Activated CD4-positive, alpha-beta T cell treated with anti-CD3 and anti-CD28 coated beads, Interleukin-2, amount 50 U/mL, for 16 hours (primary cell): ENCODE measurements at places on chromosomes 2 and 18.

GRCh38 chr2:172643142-172643541, 87.3 kb downstream of the PDK1 start:
- DNase-seq: peak; percentile 8

DNA sequence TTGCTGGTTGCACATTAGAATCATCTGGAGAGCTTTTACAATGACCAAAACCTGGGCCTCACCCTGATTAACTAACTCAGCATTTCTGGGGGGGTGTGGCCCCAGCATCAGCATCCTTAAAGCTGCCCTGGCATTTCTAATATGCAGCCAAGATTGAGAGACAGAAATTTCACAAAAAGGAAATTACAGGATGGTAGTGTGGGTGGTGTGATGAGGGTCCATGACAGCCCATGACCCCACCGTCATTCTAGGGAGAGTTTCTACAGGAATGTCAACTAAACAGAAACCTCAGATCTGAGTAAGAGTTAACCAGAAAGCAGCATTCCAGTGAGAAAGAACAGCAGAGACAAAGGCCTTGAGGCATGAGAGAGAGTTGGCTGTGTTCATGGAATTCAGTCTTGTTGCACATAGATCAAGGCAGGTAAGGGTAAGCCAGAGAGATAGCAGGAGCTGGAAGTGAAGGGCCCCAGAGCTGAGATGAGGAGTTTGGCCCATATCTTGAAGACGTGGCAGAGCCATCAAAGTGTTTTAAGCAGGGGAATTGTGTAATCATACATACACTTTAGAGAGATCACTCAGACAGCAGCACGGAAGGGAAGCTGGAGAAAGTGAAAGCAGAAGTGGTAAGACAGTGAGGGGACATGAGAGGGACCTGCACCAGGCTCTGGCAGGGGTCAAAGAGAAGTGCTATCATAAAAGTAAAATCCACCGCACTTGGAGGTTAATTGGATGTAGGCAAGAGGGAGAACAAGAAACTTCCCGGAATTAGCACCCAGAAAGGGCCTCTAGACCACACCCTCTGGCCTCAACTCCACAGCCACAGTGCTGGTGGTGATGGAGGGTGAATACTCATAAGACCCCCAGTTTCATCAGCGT, 7.8 kb upstream of the TRABD2A start:
- peak; percentile 76 for DNase-seq

DNA sequence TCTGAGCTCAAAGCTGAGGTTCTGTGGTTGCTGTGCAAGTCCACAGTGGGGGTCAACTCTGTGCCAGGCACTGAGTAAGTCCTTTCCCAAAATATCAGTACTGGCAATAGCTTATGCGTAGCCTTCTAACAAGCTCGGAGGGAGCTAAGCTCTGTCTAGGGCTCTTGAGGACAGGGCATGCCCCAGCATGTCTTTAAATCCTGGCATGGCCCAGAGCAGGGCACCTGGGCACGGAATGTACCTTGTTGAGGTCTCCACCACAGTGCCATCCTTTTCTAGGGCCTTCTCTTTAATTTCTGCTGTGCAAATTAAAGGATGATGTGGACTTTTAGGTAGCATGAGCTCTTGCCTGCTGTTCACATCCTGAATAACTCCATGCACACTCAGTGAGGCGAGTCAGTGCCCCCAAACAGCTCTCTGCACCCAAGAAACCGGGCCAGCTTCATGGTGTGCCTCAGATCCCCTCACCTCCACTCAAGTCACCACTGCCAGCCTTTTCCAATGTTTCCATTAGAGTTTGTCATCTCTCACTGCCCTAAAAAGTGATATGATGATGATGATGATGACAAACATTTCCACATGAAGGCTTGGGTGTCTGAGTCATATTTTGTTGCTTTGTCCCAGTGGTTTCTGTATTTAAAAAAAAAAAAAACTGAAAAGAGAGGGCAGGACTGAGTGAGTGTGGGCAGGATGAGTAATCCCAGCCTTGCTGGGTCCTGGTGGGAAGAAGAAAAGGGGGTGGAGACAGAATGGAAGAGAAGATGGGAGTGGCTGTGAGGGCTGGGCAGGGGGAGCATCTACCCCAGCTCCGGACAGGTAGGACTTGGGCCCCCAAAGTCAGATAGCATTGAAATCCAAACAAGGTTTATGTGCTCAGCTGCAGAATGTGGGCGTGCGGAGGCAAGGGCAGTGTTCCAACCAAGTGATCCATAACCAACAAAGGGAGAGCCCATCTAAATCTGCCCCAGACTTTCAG, 78.9 kb downstream of the ZBTB7C start:
- DNase-seq: no peak

- peak; percentile 26 for DNase-seq
These were observed 31.0 kb upstream of the CCDC93 start for GRCh38 chr2:118044854-118045253.

- no peak for DNase-seq
These were observed 359.5 kb downstream of the ZNF521 start for GRCh38 chr18:24992491-24992890.

DNA sequence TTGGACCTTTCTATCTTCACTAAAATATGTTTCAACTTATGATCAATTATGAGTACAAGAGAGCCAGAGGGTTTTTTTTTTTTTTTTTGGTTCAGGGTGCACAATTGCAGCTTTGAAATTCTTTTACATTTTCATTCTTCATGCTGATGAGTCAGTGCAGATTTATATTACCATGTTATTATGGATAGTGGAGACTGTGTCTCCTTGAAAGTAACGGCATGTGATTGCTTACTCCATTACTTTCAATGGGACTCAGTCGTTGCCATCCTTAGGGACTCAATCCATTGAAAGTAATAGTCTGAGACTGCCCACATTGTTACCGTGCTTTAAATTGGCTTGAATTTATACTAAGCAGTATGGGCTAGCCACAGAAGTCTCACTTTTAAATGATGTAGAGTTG, 286.5 kb upstream of the FANCL start:
- DNase-seq: no peak

DNA sequence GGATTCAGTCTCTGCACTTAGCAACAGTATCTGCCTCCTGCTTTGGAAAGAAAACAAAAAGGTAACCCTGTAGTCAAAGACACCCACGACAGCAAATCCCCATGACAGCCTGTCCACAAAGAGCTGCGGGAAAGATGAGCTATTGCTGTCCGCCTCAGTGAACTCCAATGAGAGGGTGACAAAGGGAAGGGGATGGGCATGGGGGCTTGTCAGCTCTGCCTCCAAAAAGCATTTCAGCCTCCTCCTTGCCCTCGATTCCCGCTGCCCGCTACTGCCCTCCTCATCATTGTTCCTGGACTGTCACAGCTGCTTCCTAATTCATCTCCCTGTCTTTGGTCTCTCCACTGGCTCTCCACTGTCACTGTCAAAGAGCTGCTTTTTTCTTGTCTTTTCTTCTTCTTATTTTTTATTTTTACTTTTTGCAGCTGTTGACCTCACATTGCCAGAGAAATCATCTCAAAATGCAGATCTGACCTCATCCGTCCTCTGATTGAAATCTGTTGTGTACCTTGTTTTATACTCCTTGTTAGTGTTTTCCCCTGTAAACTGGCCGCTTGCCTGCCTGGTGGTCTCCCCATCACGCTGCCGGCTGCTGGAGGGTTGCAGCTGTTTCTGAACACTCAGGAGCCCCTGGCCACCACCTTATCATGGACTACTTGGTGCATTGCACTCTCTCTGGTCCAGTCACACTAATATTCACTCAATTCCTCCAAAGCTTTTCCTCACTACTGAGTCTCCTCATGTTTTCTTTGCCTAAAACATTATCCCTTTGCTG, 7.9 kb upstream of the E2F6 start:
- DNase-seq: no peak

DNA sequence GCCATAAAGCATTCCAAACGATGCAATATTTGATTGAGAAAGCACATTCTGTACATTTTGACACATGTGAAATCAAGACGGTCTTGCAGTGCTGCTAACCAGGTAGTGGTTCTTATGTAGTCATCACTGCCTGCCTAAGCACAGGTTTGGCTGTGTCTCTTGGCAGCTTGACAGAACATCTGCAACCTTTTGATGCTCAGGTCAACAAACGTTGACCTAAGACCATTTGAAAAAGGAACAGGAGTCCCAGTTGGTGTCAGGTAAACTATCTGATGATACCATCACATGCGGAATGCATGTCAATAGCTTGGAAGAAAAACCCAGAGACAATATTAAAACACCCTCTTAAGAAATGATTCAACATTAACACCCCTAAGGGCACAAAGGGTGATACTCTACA, 80.7 kb downstream of the L3MBTL4 start:
- no peak for DNase-seq
